ENCODE measurements at places on chromosomes 16 and 17. TPM values are rescaled to one million over a fixed set of nuclear protein-coding genes. Genes with fewer than 3 reads are reported as not detected.

- DNase-seq, result no peak
Observed at GRCh38 chr17:81859906-81860755, at the start of gene P4HB. Gene P4HB (minus strand): TSS chr17:81860535. CDS start chr17:81860471, 64 bp downstream.

DNA sequence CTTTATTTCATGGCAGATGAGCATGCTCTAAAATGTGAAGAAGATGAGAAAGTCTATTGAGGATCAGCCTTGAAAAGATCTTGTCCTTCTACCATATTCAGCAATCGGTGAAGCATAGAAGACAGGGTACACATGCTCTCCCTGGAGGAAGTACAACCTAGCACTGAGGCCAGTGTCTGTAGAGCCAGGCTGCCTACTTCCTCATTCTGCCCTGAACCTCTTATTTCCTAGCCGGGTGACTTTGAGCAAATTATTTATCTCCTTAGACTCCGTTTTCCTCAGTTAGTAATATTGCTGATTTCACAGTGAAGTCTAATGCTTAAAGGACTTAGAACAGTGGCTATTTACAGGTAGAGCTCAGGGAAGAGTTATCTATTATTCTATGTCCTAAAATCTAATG, 58.4 kb downstream of the TMEM100 start:
- DNase-seq, result no peak

DNA sequence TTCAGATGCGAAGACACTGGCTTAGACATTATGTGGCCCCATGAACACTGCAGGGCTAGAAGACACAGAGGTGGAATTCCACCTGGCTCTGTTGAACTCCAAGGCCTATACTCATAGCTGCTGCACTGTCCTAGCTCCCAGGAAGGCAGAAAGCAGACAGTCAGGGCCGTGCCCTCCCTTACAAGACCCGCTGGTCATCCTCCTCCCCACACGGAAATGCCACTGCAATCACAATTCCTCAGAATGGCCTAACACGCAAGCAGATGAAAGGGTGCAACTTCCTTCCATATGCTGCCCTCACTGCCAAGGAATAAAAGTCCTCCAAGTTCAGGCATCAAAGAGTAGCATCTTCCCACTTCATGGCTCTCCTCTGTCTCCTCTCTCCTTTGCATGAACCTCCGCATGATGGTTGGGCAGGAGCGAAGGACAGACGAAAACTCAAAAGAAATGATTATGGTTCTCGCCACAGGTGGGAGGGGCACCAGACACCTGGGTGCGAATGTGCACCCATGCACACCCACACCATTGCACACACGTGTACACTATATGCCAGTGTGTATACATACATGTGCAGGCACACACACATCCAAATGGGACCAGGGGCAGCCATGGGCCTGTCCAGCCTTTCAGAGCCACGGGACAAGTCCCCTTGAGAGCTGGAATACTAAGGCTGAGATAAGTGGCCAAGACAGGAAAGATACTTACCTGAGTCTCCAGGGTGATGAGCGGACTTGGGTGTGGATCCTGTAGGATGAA, 113.3 kb downstream of the XYLT1 start:
- DNase-seq, result no peak

GRCh38 chr17:59165933-59166342, 10.4 kb downstream of the PRR11 start:
- DNase-seq, result peak; percentile 24

DNA sequence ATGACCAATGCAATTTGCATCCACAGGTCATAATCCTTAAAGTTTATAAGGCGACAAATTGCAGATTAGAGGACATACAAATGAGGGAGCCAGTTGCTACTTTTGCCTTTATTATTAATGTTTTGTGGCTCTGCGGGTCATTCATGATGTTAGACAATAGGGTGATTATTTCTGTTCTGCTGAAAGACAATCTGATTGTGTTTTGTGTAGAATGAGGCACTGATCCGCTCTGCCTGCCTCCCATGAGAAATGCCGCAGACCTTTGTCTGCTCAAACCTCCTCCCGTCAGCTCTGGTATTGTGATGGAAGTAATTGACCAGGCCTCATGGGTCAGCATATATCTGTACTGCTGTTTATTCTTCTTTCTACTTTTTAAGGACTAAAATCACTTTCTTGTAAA, 224.9 kb downstream of the PRKCA start:
- no peak for DNase-seq

DNA sequence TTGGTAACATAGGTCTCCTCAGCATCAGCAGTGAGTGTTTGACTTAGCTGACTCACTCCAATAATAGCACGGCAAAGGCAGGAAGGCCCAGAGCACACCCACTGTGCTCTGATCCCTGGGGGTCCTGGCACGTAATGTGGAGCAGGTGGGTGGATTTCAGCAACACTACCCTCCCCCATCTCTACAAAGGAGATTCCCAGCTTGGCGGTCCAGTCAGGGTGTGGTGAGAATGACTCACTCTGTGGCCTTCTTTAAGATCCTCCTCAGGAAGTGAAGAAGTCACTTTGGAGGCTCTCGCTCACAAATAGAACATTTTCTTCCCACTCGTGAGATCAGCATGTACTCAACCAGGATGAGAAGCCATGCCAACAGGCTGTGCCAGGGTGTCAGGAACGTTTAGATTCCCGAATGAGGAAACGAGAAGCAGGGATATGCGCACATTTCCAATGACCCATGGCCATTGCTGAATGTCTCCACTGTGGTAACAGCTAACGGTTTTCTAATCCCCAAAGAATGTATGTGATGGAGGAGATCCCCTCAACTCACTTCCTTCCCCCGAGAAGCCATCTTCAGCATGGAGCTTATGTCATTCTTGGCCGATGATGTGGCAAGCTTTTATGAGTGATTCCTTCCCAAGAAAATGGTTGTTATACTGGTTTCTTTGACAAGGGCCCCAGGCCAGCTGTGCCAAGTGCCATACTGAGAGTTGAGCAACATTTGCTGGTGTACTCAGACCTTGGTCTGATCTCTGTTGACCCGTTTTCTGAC, 365.2 kb downstream of the C16orf95 start:
- DNase-seq, result no peak

- no peak for DNase-seq
Observed at GRCh38 chr17:18362698-18363100, 651 bp downstream of the SHMT1 start.

DNA sequence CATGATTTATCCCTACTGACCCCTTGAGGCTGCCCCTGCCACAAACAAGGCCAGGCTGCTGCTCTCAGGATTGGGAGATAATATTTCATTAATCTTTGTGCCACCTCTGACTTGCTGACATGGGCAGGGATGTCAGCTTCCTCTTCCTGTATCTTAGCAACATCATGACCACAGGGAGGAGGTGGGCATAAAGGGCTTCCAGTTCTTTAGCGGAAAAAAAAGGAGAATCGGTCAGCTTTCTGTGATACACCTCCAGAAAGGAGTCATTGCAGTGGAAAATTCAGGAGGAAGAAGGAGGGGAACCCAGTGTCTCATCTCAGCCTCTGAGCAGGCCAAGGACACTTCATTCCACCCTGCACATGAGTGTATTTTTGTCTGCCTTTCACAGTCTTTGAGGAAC, 206.8 kb upstream of the SDK2 start:
- DNase-seq, result no peak

DNA sequence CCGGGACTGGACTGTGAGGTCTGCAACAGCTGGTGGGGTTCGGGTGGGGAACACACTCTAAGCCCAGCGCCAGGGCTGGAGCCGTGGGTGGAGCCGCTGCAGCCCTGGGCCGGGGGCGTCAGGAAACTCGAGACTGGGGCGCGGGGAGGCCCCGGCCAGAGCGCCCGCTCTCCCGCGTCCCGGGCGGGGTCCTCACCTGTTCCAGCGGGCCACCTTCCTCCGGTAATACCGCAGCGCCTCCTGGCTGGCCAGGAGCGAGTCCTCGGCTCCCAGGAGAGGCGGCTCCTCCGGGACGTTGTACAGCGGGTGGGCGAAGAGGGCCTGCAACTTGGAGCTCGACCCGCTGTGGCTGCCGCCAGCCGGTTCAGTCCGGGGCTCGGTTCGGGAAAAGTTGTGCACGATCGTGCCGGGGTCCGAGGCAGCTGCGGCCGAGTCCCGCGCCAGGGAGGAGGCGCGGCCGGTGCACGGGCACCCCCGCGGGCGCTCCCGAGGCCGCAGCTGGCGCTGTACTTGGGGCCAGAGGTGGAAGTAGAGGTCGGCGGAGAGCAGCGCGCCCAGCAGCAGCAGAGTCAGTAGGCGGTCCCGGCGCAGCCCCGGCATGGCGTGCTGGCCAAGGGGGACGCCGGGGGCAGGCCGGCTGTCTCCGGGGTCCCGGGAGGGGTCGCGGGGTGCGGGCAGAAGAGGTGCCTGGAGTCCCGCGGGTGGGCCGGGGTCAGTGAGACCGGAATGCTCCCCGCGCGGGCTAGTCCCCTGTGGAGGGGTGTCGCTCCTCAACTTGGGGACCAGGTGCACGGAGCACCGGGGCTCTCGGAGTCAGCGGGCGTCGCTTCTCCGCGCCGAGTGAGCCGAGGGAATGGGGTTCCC, 868 bp downstream of the FAM20A start:
- DNase-seq, result no peak

CDRT15 gene
- polyA plus RNA-seq, result 1.2 TPM

Data from left kidney (tissue), 8 donors.